Activated CD4-positive, alpha-beta memory T cell treated with anti-CD3 and anti-CD28 coated beads for 36 hours (primary cell): ENCODE measurements at places on chromosomes 7 and 10. TPM values are rescaled to one million over a fixed set of nuclear protein-coding genes. Genes with fewer than 3 reads are reported as not detected.

- peak; percentile 48 for DNase-seq
These were observed at the start of gene CNNM1 for GRCh38 chr10:99329304-99329553. Gene CNNM1, plus strand, starts transcription at chr10:99329356. Its CDS starts 32 bp downstream, at chr10:99329388.

GRCh38 chr7:158261362-158262235 lies 326.0 kb downstream of the PTPRN2 start:
- no peak for DNase-seq

The CXCL12 gene
- not detected for total RNA-seq

- peak; percentile 54 for DNase-seq
These were observed 11.4 kb downstream of the DAGLB start for GRCh38 chr7:6436385-6436685.

The ZCWPW1 gene
- total RNA-seq: 4.0 TPM

DNA sequence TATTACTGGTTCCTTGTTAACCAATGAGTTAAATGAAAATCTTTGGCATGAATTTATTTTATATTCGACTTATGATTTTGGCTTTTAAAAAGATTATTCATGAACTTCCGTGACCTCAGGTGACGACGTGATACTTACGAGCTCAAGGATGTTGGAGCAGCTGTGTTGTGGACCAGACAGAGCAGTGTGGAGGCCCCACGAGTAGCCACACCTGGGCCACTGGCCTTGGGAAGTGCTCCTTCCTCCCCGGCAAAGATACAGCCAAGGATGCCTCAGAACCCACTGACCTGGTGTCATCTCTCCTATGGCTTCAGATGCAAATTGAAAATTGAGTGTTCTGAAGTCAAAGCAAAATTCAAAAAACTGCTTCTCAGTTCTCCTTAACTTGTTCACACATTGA lies 147.5 kb upstream of the PPP2R2D start:
- no peak for DNase-seq

GRCh38 chr10:30827531-30828120 lies 198.1 kb upstream of the LYZL2 start:
- no peak for DNase-seq

- no peak for DNase-seq
These were observed 82.2 kb downstream of the GATA3 start for GRCh38 chr10:8136736-8137135.

GRCh38 chr10:94496010-94496409 lies 49.6 kb upstream of the HELLS start:
- DNase-seq: no peak

- no peak for DNase-seq
These were observed 177.9 kb downstream of the CHN2 start for GRCh38 chr7:29372351-29373090.

GRCh38 chr10:124612611-124613498 lies 131.3 kb downstream of the FAM53B start:
- peak; percentile 39 for DNase-seq

DNA sequence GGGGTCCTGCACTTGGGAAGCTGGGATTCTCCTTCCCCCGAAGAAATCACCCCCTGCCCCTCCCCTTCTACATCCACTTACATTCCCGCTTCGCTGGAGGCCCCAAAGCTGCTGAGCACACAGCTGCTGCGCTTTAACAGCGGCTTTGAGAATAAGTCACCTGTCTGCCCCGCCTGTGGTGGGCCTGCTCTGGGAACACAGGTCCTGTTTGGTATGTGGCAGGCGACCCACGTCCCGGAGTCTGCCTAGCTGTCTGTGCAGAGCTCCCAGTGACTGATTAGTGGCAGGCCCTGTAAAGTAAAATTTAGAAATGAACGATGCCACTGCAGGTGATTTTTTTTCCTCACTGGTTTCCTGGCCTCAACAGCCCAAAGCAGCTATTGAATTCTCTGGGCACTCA lies 47.0 kb downstream of the CDH23 start:
- DNase-seq: no peak

The SAMD9L gene
- 19.1 TPM for total RNA-seq

DNA sequence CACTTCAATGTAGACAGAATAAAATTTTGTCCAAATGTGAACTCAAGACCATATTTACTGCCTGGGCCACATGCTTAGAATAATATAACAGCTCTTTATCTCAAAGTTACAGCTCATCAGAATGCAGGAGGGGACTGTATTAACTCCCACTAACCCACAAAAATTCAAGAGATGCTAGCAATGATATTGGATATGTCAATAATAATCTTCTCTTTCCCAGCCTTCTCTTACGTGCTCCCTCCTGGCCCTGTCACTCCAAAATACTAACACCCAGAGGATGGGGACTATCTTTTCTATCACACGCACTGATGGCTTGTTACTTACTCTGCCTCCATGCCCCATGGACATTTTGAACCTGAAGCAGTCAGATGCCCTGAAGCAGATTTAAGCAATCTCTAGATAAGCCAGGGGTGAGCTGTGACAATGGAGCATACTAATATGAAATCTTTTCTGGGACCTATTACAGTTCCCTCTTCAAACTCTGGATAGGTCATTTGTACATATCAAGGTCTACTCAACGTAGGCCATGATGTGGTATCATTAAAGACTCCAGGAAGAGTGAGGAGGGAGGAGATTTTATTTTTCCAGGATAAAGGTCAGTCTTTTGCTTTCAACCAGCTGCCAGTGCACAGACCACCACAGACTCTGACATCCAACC lies 803.0 kb downstream of the GRM8 start:
- no peak for DNase-seq

GRCh38 chr7:154953006-154953684 lies 49.8 kb downstream of the PAXIP1 start:
- peak; percentile 78 for DNase-seq

- DNase-seq: no peak
These were observed 178.4 kb upstream of the LRRTM3 start for GRCh38 chr10:66747451-66747850.

DNA sequence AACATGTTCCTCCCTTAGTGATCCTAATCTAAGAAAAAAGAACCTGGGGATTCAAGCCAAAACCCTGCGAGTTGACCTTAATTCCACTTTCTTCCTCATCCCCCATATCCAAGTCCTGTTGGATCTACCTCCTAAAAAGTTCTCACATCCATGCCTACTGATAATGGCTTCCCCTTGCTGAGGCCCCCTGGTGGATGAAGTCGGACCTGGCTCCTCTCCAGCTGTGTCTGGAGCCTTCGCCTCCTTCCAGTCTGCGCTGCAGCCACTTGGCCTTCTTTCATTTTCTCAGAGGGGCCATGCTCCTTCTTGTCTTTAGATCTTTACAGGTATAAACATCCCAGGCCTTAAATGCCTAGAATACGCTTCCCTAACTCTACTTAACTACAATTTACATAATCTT lies 8.1 kb downstream of the PDE1C start:
- peak; percentile 10 for DNase-seq

- DNase-seq: no peak
These were observed 1274.9 kb upstream of the SORCS1 start for GRCh38 chr10:108439397-108439796.

- no peak for DNase-seq
These were observed 240.8 kb downstream of the FGFR2 start for GRCh38 chr10:121357401-121357800.

DNA sequence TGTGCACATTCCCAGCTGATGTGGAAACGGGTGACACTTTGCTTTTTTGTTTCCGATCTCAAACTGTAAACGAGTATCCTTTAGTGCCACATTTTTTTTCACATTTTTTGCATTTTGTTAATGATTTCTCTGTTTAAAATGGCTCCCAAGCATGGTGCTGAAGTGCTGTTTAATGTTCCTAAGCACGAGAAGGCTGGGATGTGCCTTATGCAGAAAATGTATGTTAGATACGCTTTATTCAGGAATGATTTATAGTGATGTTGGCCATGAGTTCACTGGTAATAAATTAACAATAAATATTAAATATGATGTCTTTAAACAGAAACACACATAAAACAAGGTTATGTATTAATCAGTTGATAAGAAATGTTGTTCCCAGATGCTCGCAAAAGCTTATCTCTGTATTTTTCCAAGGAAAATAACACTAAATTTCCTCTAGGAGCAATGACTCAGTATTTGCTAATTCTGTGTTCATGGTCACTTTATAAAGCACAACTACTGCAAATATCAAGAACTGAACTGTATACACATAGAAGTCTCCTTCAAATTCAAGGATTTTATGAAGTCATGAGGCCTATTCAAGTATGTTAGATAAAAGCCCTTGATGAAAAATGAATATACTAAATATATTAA lies 305.9 kb upstream of the SMIM30 start:
- DNase-seq: no peak

DNA sequence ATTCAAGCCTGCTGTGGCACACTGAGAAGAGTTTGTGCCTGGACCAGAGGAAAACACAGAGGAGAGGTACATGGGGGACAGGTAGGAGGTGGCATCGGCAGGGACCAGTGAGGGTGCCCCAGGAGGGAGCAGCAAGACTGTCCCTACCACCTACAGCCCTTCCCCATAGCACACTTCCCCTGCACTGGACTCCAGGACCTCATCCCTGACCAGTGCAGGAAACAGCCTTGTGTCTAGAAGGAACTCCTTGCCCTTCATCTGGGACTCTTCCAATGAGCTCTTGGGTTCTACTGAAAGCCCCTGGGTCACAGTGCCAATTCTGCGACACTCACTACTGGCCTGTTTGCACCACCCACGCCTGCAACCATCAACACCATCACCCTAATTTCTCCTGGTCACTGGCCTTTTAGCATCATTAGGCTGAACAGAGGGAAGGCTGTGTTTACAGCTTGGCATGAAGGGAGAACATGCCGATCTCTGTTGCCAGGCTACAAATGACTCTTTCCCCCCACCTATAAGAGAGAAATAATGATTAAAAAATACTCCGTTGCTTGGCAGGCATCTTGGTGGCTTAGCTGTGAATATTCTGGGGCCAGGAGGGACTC lies 371.9 kb upstream of the ZMIZ1 start:
- DNase-seq: no peak

The FKBP9 gene
- total RNA-seq: 0.78 TPM

The HOXA1 gene
- 0.29 TPM for total RNA-seq

DNA sequence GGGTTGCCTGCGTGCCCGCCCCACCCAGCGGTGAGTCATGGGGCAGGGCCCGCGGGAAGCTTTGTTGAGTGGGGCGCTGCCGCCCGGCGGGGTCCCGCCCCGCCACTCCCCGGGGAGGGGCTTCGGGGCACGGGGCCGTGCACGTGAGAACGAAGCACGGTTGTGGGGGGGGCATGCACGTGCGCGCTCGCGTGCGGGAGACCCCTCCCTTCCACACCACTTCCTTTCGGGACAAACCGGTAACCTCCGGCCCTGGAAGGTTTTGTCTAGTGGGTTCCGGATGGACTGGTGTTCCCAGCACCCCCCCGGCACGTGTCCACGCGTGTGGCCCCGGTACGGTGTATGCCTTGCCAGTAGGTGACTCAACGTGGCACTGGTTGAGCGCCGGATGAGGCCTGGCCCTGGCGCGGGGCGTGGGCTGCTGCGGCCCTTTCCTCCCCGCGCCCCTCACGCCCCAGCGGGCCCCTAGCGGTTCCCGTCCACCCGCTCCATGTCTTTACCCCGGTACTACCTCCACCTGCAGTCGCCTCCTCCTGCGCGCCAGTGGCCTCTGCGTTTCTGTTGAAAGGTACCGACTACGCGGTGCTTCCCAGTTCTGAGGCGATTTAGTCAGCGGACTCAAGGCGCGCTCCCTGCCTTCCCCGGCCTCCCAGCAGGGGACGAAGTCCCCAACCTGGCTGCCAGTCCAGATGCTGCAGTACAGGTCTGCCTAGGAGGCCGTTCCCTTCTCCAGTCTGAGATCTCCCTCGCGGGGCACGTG lies 3.1 kb downstream of the ADIRF start:
- peak; percentile 89 for DNase-seq

DNA sequence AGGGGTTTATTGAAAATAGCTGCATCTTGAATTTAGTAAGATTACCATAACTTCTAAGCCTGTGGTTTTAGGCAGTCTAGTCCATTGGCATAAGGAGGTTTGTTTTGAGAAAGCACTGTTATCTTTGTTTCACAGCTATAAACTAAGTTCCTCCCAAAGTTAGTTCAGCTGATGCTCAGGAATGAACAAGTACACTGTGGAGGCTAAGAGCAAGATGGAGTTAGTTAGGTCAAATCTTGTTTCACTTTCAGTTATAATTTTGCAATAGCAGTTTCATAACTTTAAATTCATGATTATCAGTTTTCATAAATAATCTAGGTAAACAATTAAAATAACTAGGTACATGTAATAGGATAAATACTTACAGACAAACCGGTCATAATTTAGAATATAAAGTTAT lies 15.4 kb downstream of the SEC61G start:
- DNase-seq: no peak

The FUOM gene
- total RNA-seq: 46.5 TPM

GRCh38 chr7:110534241-110534931 lies 556.5 kb upstream of the LRRN3 start:
- no peak for DNase-seq

The PRSS1 gene
- total RNA-seq: not detected

- DNase-seq: no peak
These were observed 31.9 kb downstream of the MICU1 start for GRCh38 chr10:72593963-72594362.
